Activated CD8-positive, alpha-beta memory T cell treated with anti-CD3 and anti-CD28 coated beads for 48 hours (primary cell): ENCODE measurements at places on chromosomes 1 and 21.

DNA sequence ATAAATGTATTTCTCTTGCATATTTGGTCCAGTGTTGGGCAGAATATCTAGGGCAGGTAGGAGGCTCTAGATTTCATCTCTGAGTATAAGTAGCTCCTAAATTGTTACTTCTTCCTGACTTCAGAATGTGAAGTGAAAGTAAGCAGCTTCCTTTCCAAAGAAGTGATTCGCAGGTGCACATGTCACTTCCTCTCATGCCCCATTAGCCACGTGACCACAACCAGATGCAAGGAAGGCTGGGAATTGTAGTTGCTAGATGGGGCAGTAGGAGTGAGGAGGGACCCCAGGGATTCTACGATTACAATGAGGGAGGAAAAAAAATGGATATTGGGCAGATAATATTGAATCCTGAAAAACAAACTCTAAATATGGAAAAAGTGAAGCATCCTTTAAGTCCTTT is 113.2 kb upstream of the CYYR1 start:
- DNase-seq, result no peak

- DNase-seq, result peak; percentile 13
Observed at GRCh38 chr1:235954306-235955283, 87.9 kb upstream of the LYST start.

DNA sequence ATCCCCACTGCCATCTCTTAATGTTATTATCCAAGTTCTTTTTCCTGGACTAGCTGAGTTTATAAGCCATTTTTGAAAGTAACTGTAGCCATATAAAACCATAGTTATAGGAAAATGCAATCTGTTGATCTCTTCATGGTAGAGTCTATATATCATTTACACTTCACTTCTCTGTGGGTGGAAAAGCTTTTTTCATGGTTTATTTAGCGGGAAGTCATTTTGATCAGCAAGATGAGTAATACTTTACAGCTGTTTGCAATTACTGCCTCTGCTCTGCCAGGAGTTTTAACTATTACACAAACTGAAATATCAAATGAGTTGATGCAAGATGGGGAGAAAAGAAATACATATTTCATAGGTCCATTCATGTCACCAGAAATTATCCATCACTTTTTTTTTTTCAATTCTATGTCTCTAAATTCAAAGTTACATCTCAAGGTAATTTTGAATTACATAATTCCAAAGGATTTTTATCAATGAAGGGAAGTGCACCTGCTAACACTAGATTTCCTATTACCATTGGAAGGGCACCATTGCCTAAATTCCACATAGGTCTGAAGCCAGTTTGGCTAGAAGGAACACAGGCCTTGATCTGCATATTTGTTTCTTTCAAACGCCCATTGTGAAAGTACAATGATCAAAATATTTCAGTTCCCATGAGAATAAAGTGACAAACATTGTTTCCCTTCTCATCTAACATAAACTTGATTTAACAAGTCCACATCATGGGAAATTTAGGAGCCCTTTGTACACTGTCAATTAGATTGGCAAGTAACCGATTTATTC is 296.7 kb downstream of the ZNF326 start:
- no peak for DNase-seq

DNA sequence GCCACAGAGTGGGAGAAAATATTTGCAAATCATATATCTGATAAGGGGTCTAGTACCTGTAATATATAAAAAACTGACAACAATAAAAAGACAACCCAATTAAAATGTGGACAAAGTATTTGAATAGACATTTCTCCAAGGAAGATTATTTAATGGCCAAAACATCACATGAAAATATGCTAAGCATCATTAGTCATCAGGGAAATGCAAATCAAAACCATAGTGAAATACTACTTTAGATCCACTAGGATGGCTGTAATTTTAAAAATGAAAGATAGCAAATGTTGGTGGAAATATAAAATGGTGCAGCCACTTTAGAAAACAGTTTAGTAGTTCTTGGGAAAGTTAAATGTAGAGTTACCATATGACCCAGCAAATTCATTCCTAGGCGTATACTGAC is 118.7 kb upstream of the KIF26B start:
- DNase-seq, result no peak

- DNase-seq, result no peak
Observed at GRCh38 chr1:31326461-31326860, 29.6 kb downstream of the ZCCHC17 start.

- no peak for DNase-seq
Observed at GRCh38 chr1:186531561-186532165, 70.7 kb upstream of the PDC start.

DNA sequence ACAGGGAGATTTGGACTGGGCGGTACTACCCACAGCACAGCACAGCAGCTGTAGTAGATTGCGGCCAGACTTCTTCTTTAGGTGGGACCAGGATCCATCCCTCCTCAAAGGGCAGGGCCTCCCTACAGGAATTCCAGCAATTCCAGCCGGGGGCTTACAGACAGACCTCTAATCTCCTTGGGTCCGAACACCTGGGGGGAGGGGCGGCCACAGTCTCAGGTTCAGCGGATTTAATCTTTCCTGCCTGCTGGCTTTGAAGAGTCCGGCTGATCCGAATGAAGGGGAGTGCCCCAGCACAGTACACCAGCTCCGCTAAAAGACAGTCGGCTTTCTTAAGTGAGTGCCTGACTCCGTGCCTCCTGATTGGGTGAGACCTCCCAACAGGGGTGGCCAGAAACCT is 1708.5 kb downstream of the BRINP3 start:
- no peak for DNase-seq

DNA sequence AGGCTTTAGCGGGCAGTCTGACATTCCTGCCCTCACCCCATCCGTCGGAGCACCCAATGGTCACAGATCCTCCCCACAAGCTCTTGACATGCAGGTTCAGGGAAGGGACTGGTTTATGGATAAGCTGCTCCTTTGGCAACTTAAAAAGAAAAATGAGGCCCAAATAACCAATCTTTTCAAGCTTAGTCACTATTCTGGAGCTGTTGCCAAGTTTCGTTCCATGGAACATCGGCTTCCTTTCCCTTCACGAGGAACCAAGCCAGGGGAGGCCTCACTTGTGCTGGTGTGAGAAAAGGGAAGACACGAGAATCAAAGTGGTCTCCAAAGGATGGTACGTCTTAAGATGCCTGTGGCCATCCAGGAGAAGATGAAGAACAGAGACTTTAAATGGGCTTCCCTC is 46.1 kb upstream of the LPAR3 start:
- no peak for DNase-seq

DNA sequence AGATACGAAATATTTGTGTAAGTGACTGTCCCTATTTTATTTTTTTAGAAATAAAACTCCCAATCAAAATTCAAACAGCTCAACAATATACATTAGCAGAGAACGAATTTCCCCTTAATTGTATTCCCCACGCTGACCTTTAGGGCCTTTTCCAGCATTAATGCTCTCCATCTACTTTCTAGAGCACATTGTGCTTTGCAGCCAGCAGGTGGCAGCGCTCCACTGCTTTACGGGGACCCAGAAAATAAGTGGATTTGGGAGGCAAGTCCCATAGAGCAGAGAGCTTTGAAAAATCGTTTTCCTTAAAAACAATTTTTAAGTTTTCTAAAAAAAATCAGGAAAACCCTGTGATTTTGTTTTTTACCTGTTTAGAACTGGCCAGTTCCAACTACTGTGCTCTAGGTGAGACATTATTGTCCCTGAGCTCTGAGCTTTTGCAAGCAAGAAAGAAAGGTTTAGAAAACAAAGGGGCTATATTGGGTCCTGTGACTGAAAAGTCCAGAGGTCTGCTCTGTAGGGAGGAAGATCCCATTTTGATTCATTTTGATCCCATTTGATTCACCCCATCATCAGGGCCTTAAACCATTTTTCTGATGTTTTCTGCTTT is 144.4 kb upstream of the ZNF644 start:
- DNase-seq, result no peak

DNA sequence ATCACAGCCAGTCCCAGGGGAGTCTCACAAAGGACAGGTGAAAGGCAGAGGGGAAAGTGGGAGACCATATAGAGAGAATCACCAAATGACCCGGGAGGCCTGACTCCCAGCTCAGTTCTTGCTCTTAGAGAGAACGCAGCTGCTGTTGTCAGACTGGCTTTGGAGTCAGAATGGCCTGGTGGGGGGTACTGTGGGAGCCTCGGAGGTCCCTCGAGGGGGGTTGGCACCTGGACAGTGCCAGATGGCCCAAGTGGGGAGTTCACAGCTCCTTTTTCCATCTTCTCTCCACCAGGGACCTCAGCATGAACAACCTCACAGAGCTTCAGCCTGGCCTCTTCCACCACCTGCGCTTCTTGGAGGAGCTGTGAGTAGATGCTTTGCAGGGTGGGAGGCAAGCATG is 31.5 kb downstream of the LGR6 start:
- DNase-seq, result no peak

DNA sequence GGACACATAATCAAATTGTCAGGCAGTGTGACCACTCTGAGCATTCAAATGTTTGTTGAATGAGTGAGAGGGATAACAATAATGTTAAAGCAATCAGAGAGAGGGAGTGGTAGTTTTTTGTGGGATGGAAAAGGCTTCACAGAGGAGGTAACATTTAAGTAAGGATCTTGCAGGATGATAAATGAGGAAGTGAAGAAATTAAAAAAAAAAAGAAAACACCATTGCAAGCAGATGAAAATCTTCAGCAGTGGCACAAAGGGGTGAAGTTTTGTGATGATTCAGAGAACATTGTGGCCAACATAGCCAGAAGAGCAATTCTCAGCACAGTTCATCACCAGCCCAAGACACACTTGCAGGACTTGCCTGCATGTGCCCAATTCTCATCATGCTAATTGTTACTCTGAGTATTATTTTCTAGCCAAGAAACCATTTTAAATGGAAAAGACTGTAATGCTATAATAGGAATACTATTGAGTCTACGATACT is 35.0 kb downstream of the OVGP1 start:
- DNase-seq, result no peak

DNA sequence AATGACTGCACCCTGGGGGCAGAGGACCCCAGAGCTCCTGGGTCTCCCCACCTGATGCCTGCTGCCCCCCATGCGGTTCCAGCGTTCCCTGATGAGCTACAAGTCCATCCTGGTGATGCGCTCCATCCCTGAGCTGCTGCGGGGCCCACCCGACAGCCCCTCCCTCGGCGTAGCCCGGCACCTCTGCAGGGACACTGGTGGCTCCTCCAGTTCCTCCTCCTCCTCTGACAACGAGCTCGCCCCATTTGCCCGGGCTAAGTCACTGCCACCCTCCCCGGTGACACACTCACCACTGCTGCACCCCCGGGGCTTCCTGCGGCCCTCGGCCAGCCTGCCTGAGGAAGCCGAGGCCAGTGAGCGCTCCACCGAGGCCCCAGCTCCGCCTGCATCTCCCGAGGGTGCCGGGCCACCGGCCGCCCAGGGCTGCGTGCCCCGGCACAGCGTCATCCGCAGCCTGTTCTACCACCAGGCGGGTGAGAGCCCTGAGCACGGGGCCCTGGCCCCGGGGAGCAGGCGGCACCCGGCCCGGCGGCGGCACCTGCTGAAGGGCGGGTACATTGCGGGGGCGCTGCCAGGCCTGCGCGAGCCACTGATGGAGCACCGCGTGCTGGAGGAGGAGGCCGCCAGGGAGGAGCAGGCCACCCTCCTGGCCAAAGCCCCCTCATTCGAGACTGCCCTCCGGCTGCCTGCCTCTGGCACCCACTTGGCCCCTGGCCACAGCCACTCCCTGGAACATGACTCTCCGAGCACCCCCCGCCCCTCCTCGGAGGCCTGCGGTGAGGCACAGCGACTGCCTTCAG is 35.5 kb downstream of the TRIM11 start:
- no peak for DNase-seq

DNA sequence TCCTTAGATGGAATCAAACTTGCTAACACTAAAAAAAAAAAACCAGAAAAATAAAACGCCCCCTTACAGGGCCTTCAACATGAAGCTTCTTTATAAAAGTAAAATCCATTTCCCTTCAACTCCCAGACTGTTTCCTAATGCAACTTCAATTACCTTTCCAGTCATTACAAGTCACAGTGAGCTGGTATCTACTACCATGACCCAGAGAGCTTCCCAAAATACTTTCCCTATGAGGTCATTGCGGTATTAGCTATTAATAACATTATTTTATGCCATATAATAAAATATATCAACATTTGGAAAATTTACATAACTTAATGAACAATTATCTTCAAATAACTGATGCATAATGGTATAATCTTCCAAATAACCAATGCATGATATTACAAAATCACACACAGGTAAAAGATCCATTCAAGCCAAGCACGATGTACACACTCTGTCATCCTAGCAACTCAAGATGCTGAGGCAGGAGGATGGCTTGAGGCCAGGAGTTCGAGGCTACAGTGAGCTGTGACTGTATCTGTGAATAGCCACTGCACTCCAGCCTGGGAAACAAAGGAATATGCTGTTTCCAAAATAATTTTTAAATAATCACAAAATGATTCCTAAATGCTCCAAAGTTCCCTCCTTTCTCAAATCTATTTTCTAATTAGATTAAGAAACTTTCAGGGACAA is 24.1 kb downstream of the EIF4G3 start:
- no peak for DNase-seq

- DNase-seq, result no peak
Observed at GRCh38 chr1:210655511-210655910, 326.8 kb downstream of the HHAT start.

DNA sequence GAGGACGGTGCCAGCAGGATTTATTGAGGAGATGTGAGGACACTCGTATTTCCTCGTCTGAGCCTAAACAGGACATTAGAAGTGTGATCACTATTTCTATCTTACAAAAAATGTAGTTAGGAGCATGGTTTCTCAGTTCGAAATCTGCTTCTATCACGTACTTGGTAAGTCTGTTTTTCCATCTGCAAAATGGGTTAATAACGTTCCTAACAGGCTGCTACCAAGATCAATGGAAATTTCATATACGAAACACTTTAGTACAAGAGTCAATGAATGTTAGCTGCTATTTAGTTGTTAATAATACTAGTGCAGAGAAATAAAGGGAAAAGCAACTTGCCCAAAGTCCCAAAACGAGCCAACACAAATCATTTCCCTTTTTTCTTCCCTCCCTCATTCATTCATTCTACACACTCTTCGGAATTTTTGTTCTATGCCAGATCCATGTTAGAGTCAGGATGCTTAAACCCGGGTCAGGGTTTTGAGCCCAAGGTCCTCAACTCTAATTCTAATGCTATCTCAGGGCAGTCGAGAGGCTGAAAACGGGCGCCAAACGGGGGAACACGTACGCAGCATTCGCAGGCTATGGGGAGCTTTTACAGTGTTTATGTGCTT is 608 bp downstream of the SNRNP40 start:
- DNase-seq, result no peak

DNA sequence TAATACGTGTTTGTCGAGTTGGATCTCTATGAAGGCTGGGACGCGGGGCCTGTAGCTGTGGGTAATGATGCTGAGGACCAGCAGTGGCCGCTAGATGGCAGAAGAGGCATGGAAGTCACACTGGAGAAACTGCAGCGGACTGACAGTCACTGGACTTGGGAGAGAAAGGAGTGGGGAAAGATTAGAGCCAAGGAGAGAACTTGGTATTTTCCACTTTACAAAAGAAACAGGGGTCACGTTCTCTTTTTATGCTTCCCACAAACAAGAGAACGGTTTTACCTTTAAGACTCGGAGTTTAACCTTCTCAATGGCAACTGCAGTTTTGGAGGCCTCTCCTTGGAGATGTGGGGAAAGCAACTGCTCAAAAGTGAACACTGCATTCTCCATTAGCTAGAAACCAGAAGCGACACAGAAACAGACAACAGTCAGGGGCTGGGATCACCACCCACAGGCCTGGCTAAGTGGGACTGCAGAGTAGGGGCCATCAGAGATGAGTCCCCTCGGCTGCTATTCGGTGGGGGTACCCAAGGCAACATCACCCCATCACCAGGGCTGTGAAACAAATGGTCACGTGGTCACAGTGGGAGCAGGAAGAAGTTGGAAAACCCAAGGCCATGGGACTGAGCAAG is 51.1 kb upstream of the EDEM3 start:
- DNase-seq, result peak; percentile 49
